ENCODE measurements at places on chromosomes 1 and 21.

GRCh38 chr21:35226328-35226727 lies 177.2 kb upstream of the RUNX1 start:
- peak; percentile 59 for DNase-seq

- no peak for DNase-seq
Observed at GRCh38 chr1:3257788-3258187, 188.8 kb downstream of the PRDM16 start.

GRCh38 chr1:118297521-118297920 lies 112.5 kb upstream of the SPAG17 start:
- DNase-seq: no peak

DNA sequence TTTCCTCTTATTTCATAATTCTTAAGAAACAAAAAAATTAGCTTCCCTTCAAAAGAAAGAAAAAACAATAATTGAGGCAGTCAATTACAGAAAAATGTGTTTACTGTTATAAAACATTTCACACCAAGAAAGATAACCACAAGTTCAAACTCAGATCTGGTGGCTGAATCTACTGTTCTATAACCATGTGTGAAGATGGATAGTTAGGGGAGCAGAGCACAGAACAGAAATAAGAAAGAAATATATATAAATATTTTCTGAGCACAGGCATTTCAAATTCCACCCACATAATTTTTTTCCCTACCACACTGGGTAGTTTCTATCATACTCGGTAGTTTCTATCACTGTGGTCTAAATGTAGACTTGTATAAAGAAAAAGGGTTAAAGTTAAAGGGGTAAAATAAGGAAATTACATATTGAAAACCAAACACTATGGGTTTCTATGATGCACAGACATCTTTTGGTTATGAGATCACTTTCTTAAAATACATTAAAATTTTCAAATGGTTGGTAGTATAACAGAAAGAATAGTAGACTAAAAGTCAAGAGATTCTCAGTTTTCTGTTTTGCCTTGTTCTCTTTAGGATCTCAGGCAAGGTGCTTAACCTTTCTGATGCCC lies 10.8 kb downstream of the LYST start:
- no peak for DNase-seq

- DNase-seq: peak; percentile 38
Observed at GRCh38 chr21:42593007-42593814, 60.2 kb upstream of the PDE9A start.

- DNase-seq: no peak
Observed at GRCh38 chr1:109977657-109978378, 6.7 kb upstream of the AHCYL1 start.

GRCh38 chr21:45768740-45769048 lies 125.2 kb downstream of the PCBP3 start:
- no peak for DNase-seq

- peak; percentile 49 for DNase-seq
Observed at GRCh38 chr1:89262643-89263042, 10.0 kb downstream of the GBP5 start.

DNA sequence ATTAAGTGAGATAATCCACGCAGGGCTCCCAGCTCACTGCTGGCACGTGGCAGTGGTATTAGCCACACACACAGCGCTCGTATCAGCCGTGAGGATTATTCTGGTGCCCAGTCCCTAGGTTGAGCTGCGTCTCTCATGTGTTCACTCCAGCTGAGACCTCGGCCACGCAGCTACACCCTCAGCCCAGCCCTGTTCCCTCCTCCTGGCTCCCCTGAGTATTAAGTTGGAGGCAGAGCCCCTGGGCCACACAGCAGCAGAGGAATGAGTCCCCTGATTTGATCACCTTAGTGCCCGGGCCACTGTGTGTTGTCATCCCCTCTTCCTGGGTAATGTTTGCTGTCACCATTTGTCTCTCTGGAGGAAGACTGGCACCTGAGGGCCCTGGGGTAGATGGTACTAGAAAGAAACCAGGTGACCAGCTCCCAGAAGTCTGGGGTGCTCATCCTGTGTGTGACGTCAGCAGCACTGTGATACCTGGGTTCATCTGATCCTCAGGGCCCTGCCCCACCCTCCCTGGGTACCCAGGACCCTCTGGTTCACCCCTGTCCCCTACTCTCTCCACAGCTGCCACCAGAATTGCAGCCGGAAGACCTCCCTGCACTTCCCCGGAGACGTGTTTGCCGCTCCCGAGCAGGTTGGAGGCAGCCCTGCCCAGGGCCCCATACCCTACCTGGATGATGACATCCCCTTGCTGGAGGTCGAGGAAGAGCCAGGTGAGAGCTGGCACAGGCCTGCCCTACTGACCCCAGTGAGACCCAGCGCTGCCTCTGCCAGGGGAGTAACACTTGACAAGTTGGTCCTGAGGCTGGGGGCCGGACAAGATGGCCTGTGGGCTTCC lies 40.1 kb downstream of the DISP3 start:
- no peak for DNase-seq

Data from astrocyte of the spinal cord (primary cell).